GM23338 (cell line): ENCODE measurements at places on chromosomes 4 and X. TPM values are rescaled to one million over a fixed set of nuclear protein-coding genes. Genes with fewer than 3 reads are reported as not detected.

- no peak for DNase-seq
Observed at GRCh38 chrX:1425381-1425780, 27.3 kb downstream of the ASMTL start.

- no peak for DNase-seq
Observed at GRCh38 chr4:54840430-54840829, 182.7 kb downstream of the KIT start.

- DNase-seq, result peak; percentile 61
Observed at GRCh38 chr4:109298279-109299010, 4.0 kb downstream of the COL25A1 start.

GRCh38 chr4:147361726-147362125 lies 119.2 kb upstream of the EDNRA start:
- no peak for DNase-seq

GRCh38 chr4:1204286-1204827 lies 32.0 kb upstream of the SPON2 start:
- DNase-seq, result no peak

- peak; percentile 26 for DNase-seq
Observed at GRCh38 chr4:52052475-52052780, 1.3 kb downstream of the SPATA18 start.

GRCh38 chr4:139738846-139739613 lies 73.4 kb downstream of the MGST2 start:
- DNase-seq, result no peak

- no peak for DNase-seq
Observed at GRCh38 chr4:1969928-1970723, 38.6 kb downstream of the NELFA start.

DNA sequence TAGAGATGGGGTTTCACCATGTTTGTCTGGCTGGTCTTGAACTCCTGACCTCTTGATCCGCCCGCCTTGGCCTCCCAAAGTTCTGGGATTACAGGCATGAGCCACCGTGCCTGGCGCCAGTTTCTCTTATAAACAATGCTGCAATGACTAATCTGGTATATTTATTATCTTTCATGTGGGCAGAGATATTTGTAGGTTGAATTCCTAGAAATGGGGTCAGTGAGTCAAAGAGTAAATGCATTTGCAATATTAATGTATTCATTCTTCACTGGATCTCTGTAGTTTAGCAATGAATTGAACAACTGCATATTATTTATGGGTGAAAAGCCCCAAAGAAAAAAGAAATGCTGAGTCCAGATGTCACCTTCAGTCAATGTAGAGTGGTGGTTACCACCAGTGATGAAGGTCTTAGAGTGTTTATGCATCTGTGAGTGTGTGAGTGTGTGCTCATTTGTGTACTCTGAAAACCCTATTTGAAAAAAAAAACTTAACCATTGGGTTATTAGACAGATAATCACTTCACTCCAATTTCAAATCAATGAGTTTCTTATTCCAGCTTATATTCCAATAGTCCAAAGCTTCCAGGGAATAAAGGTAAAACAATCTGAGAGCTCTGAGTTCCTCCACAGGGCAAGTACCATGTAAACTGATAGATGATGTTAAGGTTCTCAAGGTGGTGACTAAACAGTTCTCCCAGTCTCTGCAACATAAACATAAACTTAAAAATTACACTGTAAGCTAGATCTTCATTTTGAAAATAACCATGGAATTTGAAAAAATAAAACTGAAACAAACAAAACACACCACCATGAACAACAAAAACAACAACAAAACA lies 22.6 kb upstream of the CD38 start:
- no peak for DNase-seq

- DNase-seq, result no peak
Observed at GRCh38 chr4:85762529-85762871, 287.6 kb downstream of the ARHGAP24 start.

The SPOCK3 gene
- polyA plus RNA-seq, result 4.1 and 4.2 TPM in 2 replicates

The TEX28 gene
- polyA plus RNA-seq, result not detected in 2 replicates

The DCAF8L2 gene
- polyA plus RNA-seq, result not detected in 2 replicates

The UGT2B10 gene
- polyA plus RNA-seq, result not detected in 2 replicates

The RASL11B gene
- 66.8 and 69.7 TPM in 2 replicates for polyA plus RNA-seq
